ENCODE measurements at places on chromosomes 12 and 14. TPM values are rescaled to one million over a fixed set of nuclear protein-coding genes. Genes with fewer than 3 reads are reported as not detected.

KLRC4 gene
- total RNA-seq: not detected

EPYC gene
- not detected for total RNA-seq

NOC4L gene
- total RNA-seq: 5.2 TPM

APOLD1 gene
- total RNA-seq: 4.2 TPM

SOAT2 gene
- 0.18 TPM for total RNA-seq

LRTM2 gene
- total RNA-seq: not detected

PTPRO gene
- 0.18 TPM for total RNA-seq

NEUROD4 gene
- not detected for total RNA-seq

FAM90A1 gene
- not detected for total RNA-seq

RNF212B gene
- total RNA-seq: not detected

GRCh38 chr14:65959563-65960024, 526.6 kb upstream of the CCDC196 start:
- DNase-seq: no peak

- no peak for DNase-seq
Observed at GRCh38 chr14:63652406-63652805, 10.7 kb upstream of the WDR89 start.

- DNase-seq: peak; percentile 5
Observed at GRCh38 chr14:35534208-35534872, 376 bp downstream of the INSM2 start.

DNA sequence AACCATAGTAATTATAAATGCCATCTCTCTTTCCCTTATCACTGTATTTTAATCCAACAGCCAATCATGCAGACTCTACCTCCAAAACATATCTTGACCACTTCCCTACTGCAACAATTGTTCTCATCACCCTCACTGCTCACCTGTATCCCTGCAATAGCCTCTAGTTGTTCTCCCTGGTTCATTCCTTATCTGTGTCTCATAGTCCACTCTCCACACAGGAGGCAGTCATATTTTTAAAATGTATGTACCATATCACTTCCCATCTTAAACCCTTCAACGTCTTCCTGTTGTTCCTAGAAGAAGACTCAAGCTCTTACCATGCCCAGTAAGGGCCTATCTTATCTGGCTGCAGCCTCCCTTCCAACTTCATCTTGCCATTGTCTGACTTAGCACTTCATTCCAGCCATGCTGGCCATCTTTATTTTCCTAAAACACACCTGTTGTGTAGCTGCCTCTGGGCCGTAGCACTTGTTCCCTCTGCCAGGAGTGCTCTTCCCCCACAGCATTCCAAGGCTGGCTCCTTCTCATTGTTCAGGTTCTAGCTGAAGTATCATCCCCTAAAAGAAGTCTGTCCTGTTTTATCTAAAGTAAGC, 27.8 kb upstream of the BHLHE41 start:
- DNase-seq: no peak

DNA sequence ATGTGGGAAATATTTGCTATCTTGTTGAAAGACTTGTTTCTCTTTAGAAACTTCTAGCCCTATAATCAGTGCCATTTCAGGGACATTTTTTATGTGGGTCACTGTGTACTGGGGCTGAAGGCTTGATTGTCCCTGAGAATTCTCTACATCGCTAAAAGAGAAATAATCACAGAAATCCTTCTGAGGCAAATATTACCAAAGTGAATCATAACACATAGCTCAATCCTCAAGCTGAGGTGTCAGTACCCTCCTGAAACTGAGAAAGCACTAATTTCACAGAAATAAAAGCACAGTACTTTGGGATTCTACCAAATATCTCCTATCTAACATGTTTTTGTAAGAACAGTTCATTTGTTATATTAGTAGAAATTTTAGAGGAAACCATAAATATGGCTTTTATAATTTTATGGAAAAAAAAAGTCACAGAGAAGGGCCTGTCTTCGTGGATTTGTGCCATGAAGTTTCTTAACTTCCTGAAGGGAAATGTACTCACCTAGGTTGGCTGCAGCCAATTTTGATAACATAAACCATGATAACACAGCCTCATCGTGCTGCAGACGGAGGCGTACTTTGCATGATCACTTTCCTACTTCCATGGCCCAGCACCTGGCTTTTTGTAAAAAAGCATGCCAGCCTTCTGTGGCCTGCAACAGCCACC, 163.7 kb upstream of the HIF1A start:
- peak; percentile 19 for DNase-seq

- no peak for DNase-seq
Observed at GRCh38 chr14:33972583-33973081, 21.8 kb upstream of the EGLN3 start.

GRCh38 chr14:69593018-69593677, 18.2 kb upstream of the SUSD6 start:
- peak; percentile 69 for DNase-seq

DNA sequence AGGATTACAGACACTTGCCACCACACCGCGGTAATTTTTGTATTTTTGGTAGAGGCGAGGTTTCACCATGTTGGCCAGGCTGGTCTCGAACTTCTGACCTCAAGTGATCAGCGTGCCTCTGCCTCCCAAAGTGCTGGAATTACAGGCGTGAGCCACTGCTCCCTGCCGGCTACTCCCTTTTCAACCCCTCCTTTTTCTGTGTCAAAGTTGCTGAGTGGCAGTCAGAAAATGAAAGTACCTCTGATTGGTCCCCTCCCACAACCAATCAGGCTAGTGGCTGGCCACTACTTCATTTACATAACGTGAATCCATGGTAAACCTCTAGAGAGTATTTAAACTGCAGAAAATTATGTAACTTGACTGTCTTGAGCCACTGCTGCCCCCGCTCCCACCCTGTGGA, 5.9 kb downstream of the RESF1 start:
- no peak for DNase-seq

- DNase-seq: no peak
Observed at GRCh38 chr12:53618275-53618674, 7.9 kb downstream of the ATF7 start.

DNA sequence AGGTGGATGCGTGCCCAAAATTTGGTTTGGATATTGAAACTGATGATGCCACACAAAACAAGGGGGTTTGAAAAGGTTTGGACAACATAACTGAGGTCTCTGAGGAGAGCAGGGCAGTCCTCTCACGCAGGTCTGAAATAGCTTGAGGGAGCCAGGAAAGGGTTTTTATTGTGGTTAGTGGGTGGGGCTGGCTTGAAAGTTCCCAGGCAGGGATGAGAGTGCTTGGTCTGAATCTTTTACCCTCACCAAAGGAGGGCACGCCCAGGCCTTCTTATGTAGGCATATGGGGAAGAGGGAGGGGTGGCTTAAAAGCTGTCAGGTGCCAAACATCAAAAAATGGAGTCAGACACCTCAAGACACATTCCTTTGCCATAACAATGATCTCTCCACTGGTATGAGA, 493.1 kb upstream of the CCDC196 start:
- DNase-seq: no peak

DNA sequence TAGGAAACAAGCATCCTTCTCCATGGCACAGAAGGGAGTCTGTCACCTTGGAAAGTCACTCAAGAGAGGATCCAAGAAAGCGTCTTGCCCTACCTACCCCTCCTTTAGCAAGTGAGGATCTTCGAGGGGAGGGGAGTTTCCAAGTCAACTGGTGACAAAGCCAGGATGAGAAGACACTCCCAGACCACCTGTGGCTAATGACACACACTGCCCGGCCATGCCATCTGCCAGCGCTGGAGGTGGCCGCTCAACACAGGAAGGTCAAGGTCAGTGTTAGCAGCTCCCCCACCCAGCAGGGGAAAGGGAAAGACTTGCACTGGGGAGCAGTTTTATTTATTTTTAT, 41.3 kb downstream of the ELK3 start:
- DNase-seq: no peak

DNA sequence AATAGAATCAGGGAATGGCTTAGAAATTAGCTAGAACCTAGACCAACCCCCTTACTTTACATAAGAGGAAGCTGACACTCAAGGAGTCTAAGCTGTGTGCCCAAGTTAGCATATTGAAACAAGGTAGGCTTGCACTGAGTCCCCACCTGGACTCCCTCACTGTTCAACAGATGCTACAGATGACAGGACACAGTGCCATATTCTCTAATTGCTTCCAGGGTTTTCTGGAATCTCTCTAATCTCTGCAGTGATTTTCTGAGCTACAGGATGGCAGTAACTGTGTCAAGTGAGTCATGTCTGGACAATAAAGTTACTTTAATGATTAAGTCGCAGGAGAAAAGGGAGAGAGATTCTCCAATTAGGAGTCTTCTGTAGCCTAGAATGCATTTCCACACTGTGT, 35.8 kb downstream of the AKAP6 start:
- no peak for DNase-seq

GRCh38 chr12:110280392-110280778, 662 bp upstream of the ATP2A2 start:
- peak; percentile 33 for DNase-seq

GRCh38 chr12:131003036-131003715, 49.5 kb downstream of the ADGRD1 start:
- DNase-seq: no peak

DNA sequence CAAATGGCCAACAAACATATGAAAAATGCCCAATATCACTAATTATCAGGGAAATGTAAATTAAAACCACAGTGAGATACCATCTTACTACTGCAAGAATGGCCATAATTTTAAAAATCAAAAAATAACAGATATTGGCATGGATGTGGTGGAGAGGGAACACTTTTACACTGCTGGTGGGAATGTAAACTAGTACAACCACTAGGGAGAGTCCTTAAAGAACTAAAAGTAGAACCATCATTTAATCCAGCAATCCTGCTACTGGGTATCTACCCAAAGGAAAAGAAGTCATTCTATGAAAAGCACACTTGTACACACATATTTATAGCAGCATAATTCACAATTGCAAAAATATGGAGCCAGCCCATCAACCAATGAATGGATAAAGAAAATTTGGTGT, 459.7 kb downstream of the GXYLT1 start:
- DNase-seq: no peak

DNA sequence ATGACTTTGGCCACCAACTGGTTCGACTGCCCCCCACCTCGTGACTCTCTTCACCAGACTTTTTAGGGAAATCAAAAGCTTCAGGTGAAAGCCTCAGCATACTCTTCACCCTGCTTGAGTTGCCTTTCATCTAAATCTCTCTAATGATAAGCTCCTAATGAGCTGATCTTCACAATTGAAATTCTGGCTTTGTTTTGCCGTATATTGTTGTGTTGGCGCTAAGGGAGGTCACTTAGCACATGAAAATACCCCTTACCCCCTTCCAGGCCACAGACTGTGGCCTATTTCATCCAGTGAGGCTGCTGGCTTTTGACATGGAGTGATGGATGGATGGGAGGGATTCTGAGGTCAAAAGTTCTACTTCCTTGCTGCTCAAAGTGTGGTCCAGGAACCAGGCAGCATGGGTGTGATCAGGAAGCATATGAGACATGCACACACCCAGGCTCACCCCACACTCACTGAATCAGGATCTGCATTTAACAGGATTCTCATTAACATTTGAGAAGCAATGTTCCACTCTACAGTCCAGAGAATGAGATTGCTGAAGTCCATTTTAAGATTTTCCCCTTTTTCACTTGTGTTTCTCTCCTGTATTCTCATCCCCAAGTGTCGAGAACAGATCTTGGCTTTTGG, 131.4 kb downstream of the DACT1 start:
- DNase-seq: no peak

GRCh38 chr12:65643171-65643570, 181.1 kb upstream of the HMGA2 start:
- DNase-seq: no peak

- peak; percentile 53 for DNase-seq
Observed at GRCh38 chr14:68649476-68650189, 143.2 kb downstream of the ZFP36L1 start.

GRCh38 chr14:88188745-88189416, 134.2 kb downstream of the KCNK10 start:
- no peak for DNase-seq

DNA sequence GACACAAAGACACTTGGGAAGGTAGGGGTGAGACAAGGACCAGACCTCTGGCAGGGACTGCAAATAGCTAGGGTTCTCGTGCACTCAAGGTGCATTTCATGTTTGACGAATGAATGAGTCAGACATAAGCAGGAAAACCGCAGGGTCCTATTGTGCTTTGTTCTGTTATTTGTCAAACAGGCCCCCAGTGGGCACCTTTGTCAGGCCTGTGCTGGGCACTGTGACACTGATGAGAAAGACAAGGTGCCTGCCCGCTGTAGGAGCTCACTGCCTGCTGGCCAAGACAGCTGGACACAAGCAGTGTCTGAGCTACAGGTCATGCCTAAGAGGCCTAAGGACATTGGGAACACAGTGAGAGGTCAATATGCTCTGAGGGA, 2.3 kb downstream of the OTUB2 start:
- peak; percentile 42 for DNase-seq

GRCh38 chr12:52575256-52575655, 1.6 kb upstream of the KRT74 start:
- no peak for DNase-seq

GRCh38 chr14:29043737-29044136, 277.1 kb downstream of the FOXG1 start:
- no peak for DNase-seq

- no peak for DNase-seq
Observed at GRCh38 chr12:101207086-101207780, 2.8 kb downstream of the SLC5A8 start.

DNA sequence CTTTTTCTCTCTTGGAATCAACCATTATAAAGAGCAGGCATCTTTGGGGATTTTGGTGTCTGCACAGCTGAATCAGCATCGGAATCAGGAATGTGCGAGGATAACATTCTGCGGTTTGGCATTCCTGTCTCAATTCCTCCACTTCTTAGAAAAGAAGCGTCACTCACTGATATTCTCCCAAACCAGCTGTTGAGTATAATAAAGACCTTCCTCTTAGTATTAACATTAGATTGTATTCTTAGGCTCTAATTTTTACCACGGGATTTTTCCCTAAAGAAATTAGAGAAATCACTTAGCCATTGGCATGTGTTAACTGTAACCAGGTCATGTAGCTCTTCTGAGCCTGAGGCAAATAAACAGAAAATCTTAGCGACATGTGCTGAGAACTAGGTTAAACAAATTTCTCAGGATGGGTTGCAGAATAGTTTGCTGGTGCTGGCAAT, 128.7 kb downstream of the TMX1 start:
- DNase-seq: peak; percentile 89

GRCh38 chr14:75295491-75296345, 17.1 kb downstream of the FOS start:
- DNase-seq: peak; percentile 64

DNA sequence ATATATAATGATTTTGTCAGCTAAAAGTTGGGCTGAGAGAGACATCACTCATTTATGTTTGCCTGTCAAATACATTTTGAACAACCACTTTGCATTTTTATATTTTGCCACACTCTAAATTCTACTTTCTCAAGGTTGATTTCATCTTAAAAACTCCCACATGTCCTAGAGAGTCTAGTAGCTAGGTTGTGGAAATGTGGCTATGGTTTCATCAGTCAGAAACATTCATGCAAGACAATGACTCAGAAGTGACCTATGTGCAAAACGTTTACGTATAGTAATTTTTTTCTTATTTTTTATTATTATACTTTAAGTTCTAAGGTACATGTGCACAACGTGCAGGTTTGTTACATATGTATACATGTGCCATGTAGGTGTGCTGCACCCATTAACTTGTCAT, 27.4 kb upstream of the PRKD1 start:
- peak; percentile 30 for DNase-seq

Measured in IMR-90 (cell line).